ENCODE measurements at places on chromosomes 11 and 22. TPM values are rescaled to one million over a fixed set of nuclear protein-coding genes. Genes with fewer than 3 reads are reported as not detected.

DNA sequence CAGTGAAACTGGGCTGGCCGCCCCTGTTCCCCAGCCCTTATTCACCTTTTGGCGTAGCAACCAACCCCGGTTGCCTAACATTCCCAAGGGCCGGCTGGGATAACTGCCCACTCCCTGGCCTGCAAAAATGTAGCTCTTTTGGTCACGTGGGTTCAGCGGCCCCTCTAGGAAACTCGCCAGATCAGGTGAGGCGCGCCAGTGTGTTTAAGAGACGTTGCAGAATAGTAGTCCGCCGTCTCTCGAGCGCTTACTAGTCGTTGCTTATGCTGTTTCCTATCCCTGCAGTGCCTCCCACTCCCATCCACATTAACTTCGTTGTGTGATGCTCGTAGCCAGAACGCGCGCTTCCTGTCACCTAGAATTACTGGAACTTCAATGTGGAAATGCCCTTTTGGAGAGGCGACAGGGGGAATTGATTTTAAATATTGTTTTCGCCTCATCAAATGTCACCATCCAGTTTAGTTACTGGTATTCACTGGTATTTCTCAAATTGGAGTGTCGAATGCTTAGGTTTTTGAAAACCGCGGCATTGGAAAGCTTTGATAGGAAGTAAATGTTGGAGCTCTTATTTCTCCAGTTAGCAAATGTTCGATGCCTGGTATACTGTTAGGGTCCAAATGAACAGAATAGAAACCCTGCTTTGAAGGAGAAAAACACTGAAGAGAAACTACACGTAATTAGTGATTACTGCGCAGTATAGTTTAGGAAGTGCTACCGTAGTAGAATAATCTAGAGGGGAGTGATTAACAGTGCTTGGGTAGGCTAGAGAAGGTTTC lies 823 bp downstream of the CEP57 start:
- DNase-seq, result peak; percentile 57

- no peak for DNase-seq
Measured at GRCh38 chr11:114316980-114317786, 21.0 kb downstream of the NNMT start.

GRCh38 chr11:126334659-126335462 lies 20.6 kb upstream of the ST3GAL4 start:
- peak; percentile 65 for DNase-seq

- DNase-seq, result no peak
Measured at GRCh38 chr11:17877886-17878285, 135.0 kb downstream of the SERGEF start.

GRCh38 chr11:133844217-133844616 lies 1.1 kb downstream of the SPATA19 start:
- DNase-seq, result no peak

- DNase-seq, result no peak
Measured at GRCh38 chr22:28715611-28716010, 26.0 kb downstream of the CHEK2 start.

- no peak for DNase-seq
Measured at GRCh38 chr11:123328281-123328867, 101.7 kb upstream of the GRAMD1B start.

DNA sequence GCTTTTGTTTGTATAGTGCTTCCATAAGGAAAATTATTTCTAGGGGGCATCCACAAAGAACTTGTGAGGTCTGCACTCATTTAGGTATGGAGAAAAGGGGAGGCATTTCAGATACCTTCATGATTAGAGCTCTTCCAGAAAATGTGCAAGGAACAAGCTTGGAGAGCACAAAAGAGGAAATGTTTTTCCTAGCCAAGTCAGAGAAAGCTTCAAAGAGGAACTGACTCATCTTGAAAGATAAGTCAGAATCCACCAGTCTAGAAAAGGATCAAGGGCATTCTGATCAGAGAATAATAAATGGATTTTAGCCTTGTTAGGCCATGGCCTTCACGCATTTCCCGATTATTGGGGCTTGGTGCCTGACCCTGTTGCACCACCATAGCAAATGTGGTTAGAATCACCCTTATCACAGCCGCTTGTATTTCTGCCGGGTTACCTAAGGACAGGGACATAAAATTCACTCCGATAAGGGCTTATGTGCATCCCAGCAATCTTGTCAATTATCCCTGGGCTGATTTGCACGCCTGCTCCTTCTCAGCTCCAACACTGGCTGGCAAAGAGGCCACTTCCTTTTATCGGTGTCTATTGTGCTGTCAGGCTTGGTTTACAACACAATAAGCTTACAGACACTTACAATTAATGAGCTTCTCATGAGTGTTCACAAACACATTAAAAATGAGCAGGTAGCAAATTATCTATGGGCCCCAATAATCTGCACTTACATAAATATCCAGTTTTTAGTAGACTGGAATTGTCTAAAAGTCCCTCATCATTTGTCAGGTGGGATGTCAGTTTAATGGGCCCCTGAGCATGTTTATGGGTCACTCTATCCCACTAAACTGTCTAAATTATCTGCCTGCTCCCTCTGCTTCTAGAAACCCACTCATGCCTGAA lies 613.5 kb downstream of the SOX6 start:
- peak; percentile 26 for DNase-seq

- DNase-seq, result no peak
Measured at GRCh38 chr11:106381895-106382294, 304.4 kb downstream of the AASDHPPT start.

GRCh38 chr22:23270212-23270733 lies 90.0 kb downstream of the BCR start:
- DNase-seq, result no peak

- no peak for DNase-seq
Measured at GRCh38 chr11:46332568-46333393, 14.5 kb upstream of the DGKZ start.

DNA sequence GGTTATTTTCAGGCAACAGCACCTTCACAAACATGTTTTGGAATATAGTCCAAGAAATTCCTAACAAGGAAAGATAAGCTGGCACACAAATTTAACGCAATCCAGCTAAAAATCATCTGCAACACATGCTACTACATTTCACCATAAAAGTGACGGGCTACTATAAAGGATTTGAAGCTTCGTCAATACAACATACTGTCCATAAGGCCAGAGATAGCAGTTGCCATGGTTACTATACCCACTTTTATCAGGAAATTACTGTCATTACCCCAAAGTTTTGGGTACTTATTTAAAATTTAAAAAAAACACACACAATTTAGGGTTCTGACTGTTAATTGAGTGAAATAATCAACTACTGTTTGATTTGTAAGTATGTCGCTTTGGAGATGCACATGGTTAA lies 6.9 kb downstream of the PHF21A start:
- DNase-seq, result no peak

DNA sequence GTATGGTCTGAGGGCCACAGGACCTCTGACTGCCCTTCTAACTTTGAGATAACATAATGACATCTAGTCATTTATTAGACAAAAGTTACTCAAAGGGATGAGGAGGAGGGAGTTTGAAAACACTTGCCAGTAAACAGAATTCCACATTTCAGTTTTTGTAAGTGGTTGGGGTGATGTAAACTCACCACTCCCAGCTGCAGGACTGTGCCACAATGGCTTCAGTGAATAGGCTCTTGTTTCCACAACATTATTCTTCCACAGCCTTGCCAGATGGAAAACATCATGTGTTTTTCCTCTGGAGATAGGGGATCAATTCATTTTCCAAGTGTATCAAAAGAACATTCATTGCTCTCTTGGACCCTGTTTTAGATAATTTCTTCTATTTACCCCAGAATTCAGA lies 147.2 kb upstream of the BDNF start:
- DNase-seq, result peak; percentile 11

DNA sequence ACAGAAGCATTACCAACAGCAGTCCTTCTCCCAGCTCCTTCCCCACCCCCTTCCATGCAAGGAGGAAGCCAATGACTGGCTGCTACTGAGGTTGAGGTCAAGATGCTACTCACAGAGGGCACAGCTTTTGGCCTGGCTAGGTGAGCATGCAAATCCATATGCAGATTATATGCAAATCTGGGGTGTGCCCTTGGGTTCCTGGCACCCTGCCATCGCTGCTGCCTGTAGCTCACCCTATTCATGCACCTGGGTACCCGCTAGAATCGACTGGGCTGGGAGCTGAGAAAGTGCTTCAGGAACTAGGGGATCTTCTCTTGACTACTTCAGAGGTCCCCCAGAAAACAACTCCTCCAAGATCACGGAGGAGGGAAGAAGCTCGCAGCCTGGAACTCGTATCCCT lies 4.0 kb downstream of the DSCAML1 start:
- DNase-seq, result no peak

- no peak for DNase-seq
Measured at GRCh38 chr11:20010156-20010850, 150.0 kb downstream of the DBX1 start.

DNA sequence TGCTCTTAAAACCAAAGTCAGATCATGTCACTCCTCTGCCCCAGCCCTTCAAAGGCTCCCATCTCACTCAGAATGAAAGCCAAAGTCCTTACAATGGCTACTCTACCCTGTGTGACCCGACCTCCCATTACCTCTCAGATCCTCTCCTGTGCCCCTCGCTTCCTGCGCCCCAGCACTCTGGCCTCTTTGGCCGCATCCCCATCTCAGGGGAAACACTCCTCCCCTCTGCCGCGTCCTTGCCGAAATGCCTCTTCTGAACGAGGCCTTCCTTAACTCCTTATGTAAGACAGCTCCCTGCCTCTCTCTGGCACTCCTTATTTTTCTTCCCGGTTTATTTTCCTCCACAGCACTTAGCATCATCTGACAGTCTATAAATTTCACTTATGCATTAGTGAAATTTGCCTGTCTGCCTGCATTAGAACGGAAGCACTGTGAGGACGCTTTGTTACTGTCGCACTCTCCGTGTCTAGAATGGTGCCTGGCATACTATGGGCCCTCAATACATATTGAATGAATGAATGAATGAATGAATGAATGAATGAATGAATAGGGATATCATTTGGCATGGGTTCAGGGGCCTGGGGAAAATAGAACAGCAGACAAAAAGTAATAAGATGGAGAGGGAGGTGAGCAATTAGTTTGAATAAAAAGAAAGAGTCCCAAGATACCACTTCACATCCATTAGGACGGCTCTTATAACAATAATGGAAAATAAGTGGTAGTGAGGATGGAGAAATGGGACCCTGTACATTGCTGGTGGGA lies 137.8 kb downstream of the CEP164 start:
- DNase-seq, result no peak

GRCh38 chr22:20223421-20224255 lies 44.5 kb downstream of the RTN4R start:
- no peak for DNase-seq

GRCh38 chr11:45147891-45148675 lies 1.6 kb downstream of the PRDM11 start:
- DNase-seq, result no peak

GRCh38 chr11:113574586-113574985 lies 99.4 kb upstream of the DRD2 start:
- no peak for DNase-seq

GRCh38 chr11:21567645-21568290 lies 625.1 kb upstream of the ANO5 start:
- no peak for DNase-seq

DNA sequence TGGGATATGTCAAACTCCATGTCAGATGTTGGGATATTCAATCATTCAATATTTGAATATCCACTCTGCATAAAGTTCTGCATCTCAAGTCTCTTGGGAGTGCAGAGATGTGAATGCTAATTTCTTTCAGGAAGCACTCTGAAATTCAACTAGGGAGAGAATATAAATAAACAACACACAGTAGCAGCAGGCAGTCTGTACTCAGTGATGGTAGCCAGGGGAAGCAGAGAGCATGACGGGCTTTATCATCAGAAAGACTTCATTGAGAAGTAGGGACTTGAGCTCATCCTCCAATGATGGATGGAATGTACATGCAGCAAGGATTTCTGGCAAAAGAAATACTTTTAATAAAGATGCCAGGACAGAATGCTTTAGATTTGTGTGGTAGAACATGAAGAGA lies 9.8 kb upstream of the TEAD1 start:
- DNase-seq, result no peak

GRCh38 chr22:46798366-46799350 lies 36.2 kb downstream of the TBC1D22A start:
- peak; percentile 30 for DNase-seq

- no peak for DNase-seq
Measured at GRCh38 chr11:15726893-15727519, 612.3 kb downstream of the INSC start.

DNA sequence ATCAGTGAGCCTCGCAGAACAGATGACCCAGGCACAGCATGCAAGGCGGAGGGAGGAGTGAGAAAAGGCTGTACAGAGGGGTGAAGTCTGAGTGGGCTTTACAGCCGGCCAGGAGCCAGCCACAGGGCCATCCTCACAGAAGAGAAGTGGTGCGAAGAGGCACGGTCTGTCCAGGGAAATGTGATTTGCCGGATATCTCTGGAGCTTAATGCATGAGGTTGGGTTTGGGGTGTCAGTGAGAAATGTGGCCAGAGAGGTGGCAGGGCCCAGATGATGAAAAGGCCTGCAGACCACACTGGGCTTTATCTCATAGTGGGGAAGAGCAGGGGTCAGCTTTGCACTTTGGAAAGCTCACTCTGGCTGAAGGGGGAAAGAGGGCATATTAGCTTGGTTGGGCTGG lies 255.2 kb downstream of the BUD13 start:
- no peak for DNase-seq

DNA sequence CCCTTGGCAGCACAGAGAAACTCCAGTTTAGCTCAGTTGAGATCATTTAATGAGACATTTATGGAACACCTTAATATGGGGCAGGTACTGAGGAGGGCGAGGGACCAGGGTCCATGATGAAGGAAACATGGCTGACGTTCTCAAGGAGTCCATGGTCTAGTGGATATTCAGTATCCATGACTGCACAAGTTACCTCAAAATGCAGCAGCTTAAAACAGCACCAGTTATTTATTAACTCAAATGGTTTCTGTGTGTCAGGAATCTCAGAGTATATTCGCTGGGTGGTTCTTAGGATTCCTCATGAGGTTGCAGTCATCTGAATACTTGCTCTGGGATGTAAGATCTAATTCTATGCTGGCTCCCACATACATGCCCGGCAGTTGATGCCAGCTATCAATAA lies 346.8 kb downstream of the LARGE1 start:
- DNase-seq, result no peak

DNA sequence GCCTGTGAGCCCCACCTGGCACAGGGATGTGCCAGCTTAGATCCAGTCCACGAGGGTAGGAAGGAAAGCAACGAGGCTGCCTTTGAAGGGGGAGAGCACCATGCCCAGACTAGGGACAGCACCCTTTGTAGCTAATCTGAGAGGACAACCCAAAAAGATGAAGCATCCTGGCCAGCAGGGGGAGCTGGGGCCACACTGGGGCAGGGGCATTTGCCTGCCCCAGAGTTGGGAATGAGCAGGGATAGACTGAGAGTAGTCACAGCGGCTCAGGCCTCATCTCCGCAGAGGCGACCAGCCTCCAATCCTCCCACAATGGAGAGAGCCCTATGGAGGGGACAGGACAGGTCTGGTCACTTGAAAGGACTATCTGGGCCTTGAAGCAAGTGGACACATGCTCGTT lies 16.4 kb downstream of the LMO1 start:
- no peak for DNase-seq

Gene GLYATL1
- total RNA-seq, result 0.41 TPM

Gene MS4A2
- total RNA-seq, result not detected

Gene DEFB131B
- total RNA-seq, result not detected

Gene HORMAD2
- not detected for total RNA-seq

Gene DEUP1
- 0.91 TPM for total RNA-seq

Gene MIAT
- total RNA-seq, result 22.8 TPM

Gene TANGO2
- total RNA-seq, result 28.0 TPM

Gene FXYD2
- not detected for total RNA-seq

Gene OR52J3
- total RNA-seq, result not detected

Gene JHY
- 2.7 TPM for total RNA-seq

Gene NPAS4
- total RNA-seq, result 0.50 TPM

Gene ART1
- not detected for total RNA-seq

Gene LARGE2
- total RNA-seq, result 0.36 TPM

Gene FGF4
- not detected for total RNA-seq

Gene NXPE1
- not detected for total RNA-seq

Gene MOGAT2
- not detected for total RNA-seq

Gene PARVG
- total RNA-seq, result not detected

Gene CHRM1
- not detected for total RNA-seq

All from astrocyte (in vitro differentiated cells and primary cell).